ENCODE measurements at places on chromosomes 16 and 17.

GRCh38 chr17:15513856-15514459, 46.5 kb upstream of the CDRT4 start:
- no peak for DNase-seq

DNA sequence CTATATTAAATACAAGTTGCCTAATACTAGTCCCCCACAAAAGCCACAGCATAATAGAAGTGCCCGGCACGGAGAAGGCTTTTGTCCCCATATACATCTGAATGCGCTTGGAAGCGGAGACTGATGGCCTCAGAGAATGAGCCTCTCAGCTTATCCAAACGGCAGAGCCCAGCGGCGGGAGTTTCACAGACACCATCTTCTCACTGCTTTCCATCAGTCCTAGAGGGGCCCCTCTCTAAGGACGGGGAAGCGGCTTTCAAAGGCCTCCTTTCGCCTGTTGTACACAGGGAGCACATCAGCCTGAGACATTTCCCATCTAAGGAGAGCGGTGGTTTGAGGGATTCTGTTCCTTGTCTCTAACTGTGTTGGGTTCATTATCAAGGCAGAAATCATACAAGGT, 16.9 kb downstream of the NXN start:
- DNase-seq, result no peak

DNA sequence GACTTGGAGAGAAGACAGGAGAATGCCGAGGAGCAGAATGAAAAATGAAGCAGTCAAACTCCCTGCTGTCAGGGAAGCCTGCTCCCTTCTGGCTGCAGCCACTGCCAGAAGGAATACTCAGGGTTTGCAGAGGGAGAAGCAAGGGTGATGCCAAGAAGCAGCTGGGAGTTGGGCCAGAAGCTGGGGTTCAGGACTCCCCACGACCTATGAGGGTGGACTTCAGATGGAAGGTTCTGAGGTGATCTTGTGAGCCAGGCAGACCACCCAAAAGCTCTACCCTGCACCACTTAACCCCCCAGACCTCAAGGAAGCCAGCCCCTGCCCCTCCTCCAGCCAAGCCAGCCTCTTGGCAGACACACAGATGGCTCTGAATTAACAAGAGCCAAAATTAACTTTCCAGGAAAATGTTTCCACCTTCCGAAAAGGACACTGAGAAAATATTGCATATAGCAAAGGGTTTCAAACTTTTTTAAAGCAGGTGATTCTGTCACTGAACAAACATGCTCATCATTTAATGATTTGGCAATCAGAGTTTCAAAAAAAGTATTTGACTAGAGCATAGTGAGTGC, 126.0 kb upstream of the ERCC4 start:
- no peak for DNase-seq

GRCh38 chr17:73205459-73205961, 12.7 kb downstream of the COG1 start:
- no peak for DNase-seq

DNA sequence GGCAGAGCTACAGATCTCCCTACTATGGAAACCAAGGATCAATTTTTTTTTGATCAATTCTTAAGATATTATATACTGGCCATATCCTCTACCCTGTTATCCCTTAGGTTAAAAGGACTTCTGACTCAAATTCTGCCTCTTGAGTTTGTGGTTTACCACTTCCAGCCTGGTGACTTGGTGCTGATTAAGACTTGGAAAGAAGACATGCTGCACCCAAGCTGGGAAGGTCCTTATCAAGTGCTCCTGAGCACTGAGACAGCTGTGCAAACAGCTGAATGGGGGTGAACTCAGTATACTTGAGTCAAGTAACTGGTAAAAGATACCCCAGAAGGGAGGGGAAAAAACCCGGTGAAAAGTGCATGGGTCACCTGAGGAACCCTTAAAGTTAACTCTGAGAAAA, 20.5 kb upstream of the SPACA3 start:
- DNase-seq, result no peak

DNA sequence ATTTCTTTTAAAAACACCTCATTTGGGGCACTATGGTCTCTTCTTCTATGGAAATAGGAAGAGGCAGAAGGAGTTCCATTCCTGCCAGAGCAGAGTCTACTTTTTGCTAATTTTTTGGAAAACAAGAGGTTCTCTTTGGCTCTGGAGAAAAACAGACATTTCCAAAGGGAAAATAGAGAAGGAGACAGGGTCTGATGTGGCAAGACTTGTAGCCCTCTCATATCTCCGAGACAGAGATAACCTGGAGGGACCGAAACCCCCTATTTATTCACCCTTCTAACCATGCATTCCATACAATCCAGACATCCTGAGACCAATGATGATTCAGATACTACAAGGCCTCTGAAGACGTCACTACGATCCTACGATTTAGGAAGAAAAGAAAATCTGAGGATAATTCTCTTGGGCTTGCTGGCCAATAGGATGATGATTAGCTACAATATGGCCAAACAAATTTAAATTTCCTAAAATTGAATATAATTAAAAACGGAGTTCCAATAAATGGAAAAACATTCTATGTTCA, 70.2 kb downstream of the HIC1 start:
- no peak for DNase-seq

DNA sequence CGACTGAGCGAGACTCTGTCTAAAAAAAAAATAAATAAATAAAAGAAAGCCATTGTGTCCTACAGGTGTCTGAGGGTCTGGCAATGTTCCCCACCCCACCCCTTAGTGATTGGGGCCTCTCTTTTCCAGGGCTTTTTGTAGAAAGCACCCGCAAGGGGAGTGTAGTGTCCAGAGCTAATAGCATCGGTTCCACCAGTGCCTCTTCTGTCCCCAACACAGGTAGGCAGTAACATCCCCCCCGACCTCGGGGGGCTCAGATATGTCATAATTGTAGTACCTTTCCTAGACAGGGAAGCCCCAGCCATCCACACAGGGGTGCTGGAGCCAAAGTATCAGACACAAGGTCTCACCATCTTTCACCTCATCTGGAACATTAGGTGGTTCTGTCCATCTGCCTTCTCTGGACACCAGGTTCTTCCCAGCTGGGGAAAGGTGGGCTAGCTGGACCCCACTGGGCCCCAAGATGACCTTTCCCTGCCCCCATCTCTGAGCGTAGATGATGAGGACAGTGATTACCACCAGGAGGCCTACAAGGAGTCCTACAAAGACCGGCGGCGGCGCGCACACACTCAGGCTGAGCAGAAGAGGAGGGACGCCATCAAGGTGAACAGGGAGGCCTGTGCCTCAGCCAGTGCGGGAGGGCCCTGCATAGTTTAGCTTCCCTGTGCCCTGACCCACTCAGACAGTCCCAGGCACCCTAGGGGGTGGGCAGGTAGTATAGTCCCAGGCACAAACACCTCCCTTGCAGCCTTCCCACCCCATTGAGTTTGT, 1.6 kb downstream of the MLX start:
- no peak for DNase-seq

- DNase-seq, result no peak
These were observed 14.0 kb upstream of the BAIAP2 start for GRCh38 chr17:81020767-81021497.

DNA sequence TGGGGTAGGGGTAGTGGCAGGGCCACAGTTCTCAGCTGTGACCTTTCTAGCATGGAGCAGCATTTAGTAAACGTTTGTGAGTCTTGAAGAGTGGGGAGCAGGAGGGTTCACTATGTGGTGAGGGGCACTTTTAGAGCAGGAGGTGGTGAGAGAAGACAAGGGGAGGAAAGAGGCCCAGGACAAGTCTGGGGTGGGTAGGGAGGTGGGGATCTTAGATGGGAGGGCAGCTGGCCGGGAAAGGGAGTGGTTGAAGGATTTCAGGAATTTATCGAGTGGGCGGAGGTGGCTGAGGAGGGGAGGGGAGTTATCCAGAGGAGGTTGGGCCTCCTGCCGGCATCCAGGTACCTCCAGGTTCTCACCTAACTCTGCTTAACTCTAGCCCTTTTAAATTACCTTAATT, 1.9 kb downstream of the CLEC16A start:
- no peak for DNase-seq

DNA sequence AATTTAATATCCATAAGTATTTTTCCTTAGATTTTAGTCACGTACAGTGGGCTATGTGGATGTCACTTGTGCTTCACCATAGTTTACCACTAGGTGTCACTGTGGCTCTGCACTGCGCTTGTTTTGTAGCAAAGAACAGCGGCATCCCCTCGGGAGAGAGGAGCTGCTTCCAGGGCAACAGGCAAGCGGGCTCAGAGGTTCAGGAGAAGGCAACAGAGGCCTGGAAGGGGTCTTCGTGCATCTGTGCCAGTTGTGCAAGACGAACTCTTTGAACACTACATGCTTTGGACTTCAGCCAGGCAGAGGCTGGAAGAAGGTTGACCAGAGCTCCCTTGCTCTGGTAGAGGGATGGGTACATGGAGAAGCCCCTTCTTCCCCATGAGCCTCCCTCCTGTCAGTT, 20.6 kb downstream of the CYB561 start:
- DNase-seq, result peak; percentile 79

- peak; percentile 53 for DNase-seq
These were observed at the start of gene SPATA32 for GRCh38 chr17:45261577-45262515. TSS of gene SPATA32 (minus strand) at chr17:45262094. CDS start at chr17:45262016, 78 bp downstream.

- no peak for DNase-seq
These were observed 40.4 kb upstream of the DNAH9 start for GRCh38 chr17:11557727-11558452.

GRCh38 chr16:48014349-48015135, 141.3 kb downstream of the ABCC12 start:
- no peak for DNase-seq

DNA sequence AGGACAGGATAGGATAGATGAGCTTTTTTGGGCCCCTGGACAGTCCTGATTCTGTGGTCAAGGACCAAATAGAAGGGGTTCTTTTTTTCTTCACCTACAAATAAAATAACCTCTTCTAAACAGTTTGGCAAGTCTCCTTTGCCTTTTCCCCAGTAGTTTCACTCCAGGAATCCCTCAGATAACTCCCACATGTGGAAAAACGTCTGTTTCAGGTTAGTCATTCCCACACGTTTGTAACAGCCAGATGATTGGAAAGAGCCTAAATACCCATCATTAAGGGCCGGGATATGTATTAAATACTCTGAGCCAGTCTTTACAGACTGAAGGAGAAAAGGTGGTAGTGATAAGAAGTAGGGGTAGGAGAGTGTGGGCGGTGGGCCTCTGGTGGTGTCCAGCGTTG, 58.3 kb downstream of the PLD6 start:
- no peak for DNase-seq

DNA sequence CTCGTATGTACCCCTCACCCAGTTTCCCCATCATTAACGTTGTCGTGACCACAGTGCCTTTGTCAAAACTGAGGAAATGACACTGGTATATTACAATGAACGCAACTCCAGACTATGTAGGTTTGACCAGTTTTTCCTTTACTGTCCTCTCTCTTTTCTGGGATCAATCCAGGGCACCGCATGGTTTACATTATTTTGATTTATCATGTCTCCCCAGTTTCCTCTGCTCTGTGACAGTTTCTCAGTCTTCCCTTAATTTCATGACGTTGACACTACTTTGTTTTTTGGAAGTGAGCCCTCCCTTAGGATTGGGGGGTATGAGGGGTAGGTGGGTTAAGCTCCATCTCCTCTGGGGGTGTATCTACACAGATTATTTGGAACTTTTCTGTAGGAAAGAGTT, 76.1 kb upstream of the LGALS9 start:
- no peak for DNase-seq

- DNase-seq, result no peak
These were observed 21.5 kb downstream of the TRAP1 start for GRCh38 chr16:3695610-3696369.

GRCh38 chr16:29192329-29193247, 207.7 kb downstream of the LAT start:
- no peak for DNase-seq

All from CD4-positive, alpha-beta T cell treated with Interleukin-15 for 4 hours (primary cell).